ENCODE measurements at places on chromosomes 1 and 21.

- DNase-seq, result no peak
Observed at GRCh38 chr1:161066694-161067093, 3.0 kb downstream of the ARHGAP30 start.

DNA sequence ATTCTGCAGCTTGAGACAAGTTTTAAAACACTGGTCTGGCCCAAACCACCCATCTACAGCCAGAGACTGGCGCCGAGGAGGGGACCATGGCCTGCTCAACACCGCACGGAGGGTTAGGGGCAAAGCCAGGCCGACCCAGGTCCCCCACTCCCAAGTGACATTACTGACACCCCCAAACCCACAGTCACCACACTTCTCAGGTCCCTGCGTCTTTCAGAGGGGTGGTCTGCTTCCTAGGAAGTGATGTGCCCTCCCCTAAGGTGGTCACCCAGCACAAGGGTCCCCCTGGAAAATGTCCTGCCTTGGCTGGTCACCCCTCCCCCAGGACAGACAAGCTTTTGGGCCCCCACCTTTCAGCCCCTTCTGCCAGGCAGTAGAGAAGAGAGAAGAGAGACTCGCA, 20.8 kb upstream of the EPHA2 start:
- no peak for DNase-seq

DNA sequence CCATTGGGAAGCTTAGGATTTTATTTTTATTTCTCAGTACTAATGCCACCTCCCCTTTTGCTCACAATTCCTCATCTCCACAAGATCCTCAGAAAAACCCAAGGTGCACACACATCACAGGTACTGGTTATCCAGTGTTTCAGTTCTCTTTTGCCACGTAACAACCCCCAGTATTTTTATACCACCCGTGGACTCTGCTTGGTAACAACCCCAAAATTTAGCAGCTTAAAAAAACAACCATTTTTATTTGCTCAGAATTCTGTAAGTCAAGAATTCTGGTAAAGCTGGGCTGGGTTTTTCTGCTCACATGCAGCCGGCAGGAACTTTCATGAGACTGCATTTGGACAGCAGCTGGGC, 180.0 kb downstream of the KAZN start:
- no peak for DNase-seq

DNA sequence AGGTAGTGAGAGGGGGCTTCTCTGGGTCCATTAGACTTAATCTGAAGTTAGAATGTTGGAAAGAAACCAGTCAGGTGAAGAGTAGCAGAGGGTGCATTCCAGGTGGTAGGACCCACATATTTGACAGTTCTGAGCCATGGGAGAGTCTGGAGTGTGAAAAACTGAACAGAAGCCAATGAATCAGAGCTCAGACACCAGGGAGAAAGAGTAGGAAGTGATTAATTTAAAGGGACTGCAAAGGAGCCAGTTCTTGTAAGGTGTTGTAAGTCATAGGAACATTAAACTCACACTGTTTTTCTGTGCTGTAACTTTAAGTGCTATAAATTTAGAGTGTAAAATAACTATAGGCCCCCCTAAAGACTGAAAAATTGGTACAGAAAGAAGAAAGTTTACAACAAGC, 5.9 kb upstream of the DHX9 start:
- no peak for DNase-seq

DNA sequence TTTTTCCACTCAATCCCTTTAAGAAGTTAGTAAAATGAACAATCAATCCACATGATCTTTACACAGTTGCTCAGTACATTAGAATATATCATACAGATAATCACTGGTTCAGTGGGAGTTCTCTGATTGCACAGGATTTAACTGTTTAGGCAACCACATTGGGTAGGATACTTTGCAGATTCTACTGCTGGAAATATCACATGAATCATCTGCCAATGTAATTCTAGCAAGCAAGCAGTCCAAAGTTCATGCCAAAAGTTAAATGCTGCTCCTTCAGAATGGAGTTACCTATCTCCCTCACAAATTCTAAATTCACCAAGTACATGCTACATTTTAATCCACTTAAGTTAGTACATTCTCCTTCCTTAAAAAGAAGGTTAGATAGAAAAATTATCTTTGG, 52.4 kb downstream of the NEGR1 start:
- DNase-seq, result no peak

DNA sequence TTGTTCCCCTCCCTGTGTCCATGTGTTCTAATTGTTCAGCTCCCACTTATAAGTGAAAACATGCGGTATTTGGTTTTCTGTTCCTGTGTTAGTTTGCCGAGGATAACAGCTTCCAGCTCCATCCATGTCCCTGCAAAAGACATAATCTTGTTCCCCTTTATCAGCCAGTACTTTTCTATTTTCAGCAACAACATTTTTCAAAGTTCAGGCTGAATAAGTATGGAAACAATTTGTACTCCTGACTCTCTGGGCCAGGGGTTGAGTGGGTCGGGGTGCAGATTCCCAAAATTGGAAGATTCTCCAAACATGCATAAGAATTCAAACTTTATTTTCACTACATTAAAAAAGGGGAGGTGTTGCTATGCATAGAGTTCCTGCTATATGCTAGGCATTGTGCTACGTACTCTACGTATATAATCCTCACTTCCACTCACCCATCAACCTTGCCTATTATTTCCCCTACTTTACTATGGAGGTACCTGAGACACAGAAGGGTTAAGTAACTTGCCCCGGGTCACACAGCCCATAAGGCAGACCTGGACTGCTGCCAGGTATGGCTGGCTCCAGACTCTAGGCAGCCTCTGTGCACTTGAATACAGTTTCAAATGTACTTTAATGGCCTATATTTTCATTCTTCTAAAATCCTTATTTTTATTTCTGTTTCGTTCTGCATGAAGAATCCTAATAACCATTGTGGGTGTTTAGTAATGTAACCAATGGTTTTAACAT, 117.1 kb upstream of the C8B start:
- no peak for DNase-seq

DNA sequence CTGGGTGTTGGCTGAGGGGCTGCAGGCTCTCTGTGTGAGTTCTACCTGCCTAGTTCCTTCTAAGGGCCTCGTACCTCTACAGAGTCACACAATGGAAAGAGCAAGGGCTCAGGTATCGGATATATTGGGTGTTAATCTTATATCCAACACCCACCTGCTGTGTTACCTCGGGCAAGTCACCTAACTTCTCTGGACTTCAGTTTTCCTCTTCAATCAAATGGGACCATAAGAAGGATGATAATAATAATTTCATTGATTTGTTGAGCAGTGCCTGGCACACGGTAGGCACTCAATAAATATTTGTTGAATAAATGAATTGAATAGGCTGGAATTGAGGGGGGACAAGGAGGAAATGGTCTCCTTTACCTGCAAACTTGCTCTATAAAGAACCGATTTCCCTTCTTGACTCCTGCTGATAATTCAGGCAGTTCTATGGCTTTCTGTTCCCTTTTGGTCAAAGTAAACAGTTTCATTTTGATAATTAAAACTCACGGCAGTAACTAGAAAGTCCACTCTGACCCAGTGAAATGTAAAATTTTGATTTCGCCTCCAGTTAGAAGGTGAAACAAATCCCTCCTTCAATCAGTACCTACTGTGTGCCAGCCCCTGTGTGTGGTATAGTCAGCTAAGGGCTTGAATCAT, 16.5 kb upstream of the MAN1C1 start:
- no peak for DNase-seq

GRCh38 chr1:83900524-83900923, 98.4 kb downstream of the TTLL7 start:
- no peak for DNase-seq

GRCh38 chr21:45549626-45550463, 7.6 kb upstream of the SLC19A1 start:
- no peak for DNase-seq

DNA sequence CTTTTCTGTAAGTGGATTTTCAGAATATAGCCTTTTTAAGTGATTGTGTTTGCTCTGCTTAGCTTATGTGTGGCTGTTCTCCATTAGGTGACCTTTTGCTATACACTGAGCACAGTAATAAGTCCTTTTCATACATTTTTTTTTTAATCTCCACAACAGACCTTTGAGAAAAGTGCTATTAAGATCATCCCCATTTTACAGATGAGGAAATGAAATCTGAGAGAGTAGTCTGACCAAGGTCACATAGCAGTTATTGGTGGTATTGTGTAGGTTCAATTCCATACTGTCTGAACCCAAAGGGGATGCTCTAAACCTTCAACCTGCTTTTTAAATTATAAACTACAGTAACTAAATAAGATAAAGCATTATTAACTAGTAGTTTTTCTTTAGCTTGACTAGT, 1.7 kb downstream of the PRRC2C start:
- no peak for DNase-seq

- DNase-seq, result no peak
Observed at GRCh38 chr1:9233241-9233941, 1.2 kb upstream of the H6PD start.

DNA sequence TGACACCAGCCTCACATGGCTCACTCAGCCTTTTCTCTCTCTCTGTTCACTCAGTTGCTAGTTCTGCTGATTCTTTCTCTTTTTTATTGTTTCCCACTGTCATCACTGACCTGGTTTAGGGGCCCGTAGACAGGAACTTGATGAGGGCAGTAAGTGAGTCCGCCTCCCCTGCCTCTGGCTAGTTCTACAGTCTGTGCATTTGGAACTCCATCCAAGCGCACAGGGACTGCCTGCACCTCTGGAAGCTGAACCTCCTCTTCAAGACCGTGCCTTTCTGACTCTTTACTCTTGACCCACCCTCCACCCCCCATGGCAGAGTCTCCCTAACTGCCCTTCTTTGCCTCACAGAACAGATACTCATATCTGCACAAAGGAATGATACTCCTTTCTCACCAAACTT, 4.2 kb downstream of the TENT5C start:
- no peak for DNase-seq

DNA sequence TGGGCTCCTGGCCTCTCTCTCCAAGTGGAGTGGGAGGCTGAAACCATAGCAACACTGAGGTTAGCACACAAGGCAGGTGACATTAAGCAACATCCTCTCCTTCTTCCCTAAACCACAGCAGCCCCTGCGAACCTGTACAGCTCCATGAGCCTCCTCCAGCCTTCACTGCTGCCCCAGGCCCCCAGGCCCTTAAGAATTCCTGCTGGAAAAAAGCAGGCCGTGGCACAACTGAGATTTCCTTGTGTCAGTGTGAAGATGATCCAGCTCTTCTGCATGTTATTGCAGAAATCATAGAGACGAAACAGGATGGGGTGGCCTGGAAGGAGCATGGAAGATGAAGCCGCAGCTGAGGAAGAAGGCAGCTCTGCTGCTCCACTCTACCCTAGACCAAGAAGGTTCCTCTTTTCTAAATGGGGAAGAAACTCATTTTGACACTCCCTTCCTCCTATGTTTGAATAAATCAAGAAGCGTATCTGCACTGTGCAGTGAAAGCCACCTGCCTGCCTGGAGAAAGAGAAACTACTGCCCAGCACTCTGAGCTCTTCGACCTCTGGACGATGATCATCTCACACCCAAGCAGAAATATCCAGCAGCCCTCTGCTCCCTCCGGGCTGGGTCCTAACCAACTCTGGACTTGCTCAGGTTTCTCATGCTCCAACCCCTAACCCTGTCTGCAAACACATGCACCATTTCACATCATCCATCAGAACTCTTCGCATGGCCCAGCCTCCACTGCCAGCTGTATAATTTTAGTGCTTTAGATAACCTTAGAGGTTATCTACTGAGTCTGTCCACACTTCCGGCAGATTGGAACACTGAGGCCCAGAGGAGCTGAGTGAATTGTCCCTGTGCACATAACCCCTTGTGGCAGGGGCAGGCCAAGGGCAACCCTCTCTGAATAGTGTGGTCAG, 20.7 kb downstream of the SH3BP5L start:
- no peak for DNase-seq

- DNase-seq, result no peak
Observed at GRCh38 chr1:206856674-206857464, 8.6 kb upstream of the IL20 start.

- no peak for DNase-seq
Observed at GRCh38 chr1:19861842-19862530, 20.2 kb upstream of the OTUD3 start.

DNA sequence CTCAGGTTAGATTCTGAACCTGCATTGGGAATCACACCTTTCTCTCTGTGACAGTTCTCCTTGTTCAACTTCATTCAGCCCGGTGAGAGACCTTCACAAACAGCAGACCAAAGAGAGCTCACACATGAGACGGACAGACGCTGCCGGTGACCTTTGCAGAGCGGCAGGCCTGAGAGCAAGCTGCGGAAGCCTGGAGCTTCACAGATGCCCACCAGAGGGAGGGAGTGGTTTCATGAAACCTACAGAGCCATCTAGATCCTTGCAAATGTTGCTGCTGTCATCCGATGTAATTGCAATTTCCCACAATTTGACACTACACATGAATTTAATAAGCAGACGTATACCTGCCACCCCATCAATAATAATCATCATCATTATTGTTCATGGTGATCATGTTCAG, 39.4 kb downstream of the GRIK3 start:
- no peak for DNase-seq

GRCh38 chr1:30405081-30405480, 318.3 kb downstream of the MATN1 start:
- DNase-seq, result no peak

- DNase-seq, result no peak
Observed at GRCh38 chr1:205268846-205269680, 41.3 kb downstream of the TMCC2 start.

DNA sequence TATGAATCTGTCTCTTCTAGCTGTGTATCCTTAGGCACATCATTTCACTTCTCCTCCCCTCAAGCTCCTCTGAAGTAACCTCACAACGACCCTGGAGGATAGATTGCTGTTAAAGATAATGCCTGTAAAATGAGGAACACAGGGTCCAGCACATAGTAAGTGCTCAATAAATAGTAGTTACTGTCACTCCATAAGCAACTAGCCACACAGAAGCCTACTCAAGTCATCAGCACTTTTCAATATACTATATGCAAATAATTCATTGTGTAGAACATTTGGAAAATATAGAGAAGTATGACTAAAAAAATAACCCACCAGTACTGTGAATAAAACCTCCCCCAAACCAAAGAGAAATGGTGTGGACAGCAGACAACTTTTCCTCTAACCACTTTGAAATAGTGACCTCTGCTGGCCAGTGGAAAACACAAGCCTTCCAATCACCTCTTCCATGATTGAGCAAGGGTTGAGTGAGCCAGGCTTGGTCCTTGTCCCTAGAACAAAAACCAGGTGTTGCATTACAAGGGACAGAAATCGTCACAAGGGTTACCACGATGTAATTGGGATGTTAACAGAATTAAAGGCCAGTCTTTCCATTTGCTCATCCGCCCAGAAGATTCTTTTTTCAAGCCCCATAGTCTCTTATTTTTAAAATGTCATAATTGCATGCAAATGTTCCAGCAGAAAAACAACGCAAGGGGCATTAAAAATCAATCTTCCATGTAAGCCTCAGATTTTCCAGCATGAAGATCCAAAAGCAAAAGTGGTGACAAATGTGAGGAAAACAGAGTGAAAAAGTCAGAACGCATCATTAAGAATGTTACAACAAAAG, 15.7 kb upstream of the GLIS1 start:
- no peak for DNase-seq

DNA sequence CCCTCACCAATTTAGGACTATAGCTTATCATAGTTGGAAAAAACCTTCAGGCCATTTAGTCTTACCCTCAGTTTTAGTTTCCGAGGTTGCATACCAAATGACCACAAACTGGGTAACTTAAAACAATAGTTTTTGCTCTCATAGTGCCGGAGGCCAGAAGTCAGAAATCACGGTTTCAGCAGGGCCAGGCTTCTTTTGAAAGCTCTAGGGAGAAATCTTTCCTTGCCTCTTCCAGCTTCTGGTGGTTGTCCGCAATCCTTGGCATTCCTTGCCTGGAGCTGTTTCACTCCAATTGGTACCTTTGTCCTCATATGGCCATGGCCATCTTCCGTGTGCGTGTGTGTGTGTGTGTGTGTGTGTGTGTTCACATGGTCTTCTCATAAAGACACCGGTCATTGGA, 12.4 kb upstream of the PLXNA2 start:
- DNase-seq, result no peak
